Activated CD4-positive, alpha-beta T cell treated with anti-CD3 and anti-CD28 coated beads, Interleukin-2, amount 10 ng/mL, durations not matched to agents 7 days and 5 days (primary cell): ENCODE measurements at places on chromosomes 6 and 20.

DNA sequence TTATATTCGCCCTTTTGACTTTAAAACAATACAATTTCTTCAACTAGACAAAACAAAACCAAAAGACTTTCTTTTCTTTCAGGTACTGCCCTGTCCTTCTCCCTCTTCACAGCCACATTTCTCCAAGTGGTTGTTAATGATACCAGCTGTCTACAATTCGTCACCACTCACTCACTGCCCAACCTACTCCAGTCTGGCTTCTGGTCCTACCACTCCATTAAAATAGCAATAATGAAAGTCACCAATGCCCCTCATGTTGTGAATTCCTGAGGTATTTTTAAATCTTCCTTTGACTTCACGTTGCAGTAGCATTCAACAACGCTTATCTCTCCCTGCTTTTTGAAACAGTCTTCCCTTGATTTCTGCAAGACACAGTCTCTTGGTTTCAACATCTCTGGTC, 11.6 kb upstream of the MAN1A1 start:
- DNase-seq, result no peak
- peaks cover 10% of the 10 kb centered on the region for H3K4me1 ChIP-seq
- no peaks in the 10 kb centered on the region for H3K27me3 ChIP-seq
- H3K4me3 ChIP-seq, result no peak overlapping the region
- H3K27ac ChIP-seq, result no peak overlapping the region
- peaks cover 11% of the 10 kb centered on the region for H3K36me3 ChIP-seq

DNA sequence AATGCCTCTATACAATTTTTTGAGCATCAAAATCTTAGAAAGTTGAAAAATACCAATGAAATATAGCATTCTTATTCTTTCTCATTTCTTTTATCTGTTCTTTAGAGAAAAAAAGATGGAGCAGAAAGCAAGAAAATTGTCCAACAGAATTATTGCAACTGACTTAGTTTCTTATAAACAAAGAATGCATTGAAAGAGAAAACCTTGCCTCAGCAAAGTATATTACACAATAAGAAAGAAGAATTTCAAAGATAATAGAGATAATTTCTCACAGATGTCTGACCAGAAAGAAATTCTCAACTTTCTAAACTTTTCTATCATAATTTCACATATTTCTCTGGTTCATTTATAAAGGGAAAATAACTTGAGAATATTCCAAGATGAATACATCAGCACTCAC, 47.0 kb upstream of the PRND start:
- peaks cover 7% of the 10 kb centered on the region for H3K4me1 ChIP-seq
- peaks cover 20% of the 10 kb centered on the region for H3K27me3 ChIP-seq
- H3K4me3 ChIP-seq, result no peak overlapping the region

DNA sequence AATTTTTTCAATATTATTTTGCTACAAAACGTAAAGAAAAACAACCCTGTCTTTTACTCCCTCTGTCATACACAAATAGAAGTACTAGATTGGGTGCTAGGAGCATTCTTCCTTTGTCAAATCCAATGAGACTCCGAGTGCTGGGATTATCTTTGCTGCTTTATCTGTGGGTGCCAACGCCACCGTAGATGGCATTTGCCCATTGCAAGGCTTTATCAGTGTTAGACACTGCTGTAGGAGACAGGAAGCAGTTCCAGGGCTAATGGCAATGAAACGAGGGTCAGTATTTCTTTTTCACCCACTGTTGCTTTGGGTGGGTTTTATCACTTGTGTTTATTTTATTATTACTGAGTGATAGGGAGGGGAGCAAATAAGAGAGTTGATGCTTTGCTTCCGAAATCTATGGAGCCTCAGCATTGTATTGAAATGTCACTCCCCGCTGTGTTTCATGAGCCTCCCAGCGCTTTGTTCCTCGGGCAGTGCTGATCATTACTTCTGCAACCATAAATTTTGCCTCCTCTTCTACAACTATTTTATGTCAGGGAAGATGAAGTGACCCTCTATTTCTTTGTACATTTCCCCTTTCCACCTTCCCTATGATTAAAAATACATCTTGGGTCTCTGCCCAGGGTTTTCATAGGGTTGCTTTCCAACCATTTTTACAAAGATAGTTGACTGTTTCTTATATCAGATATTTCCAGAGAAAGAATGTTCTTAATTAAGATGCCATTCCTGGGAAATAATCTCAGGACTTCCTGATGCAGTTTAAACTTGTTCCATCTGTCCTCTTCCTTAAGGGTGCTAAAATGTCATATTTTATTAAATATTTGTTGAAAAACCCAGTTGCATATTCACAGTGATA, 86.7 kb upstream of the LAMP5 start:
- no peaks in the 10 kb centered on the region for H3K36me3 ChIP-seq
- H3K27me3 ChIP-seq, result no peaks in the 10 kb centered on the region
- no peak overlapping the region for H3K27ac ChIP-seq

DNA sequence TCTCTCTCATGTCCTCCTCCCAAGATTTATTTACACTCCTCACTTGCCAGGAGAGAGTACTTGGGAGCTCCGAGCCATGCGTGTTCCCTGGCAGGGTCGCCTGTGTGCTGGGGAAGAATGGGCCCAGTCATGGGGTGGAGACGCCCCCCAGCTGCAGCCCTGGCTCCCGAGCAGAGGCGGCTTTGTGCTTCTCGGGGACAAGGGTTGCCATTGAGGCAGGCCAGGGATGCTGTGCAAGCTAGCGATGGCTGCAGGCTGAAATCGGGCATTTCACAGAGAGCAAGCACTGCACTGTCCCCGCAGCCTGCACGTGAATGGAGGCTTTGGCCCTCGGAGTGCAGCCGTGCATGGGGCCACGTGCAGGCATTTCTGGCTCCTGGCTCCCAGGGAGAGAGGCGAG, 23.8 kb downstream of the PHACTR3 start:
- no peak overlapping the region for H3K4me3 ChIP-seq
- no peaks in the 10 kb centered on the region for H3K36me3 ChIP-seq
- no peaks in the 10 kb centered on the region for H3K27me3 ChIP-seq
- H3K4me1 ChIP-seq, result no peaks in the 10 kb centered on the region
- DNase-seq, result no peak
- H3K27ac ChIP-seq, result no peak overlapping the region

GRCh38 chr6:107495196-107495643, 5.3 kb downstream of the SOBP start:
- no peak overlapping the region for H3K4me3 ChIP-seq
- H3K4me1 ChIP-seq, result peaks cover 8% of the 10 kb centered on the region
- H3K27ac ChIP-seq, result no peak overlapping the region
- no peak for DNase-seq

- H3K4me1 ChIP-seq, result no peaks in the 10 kb centered on the region
- no peak overlapping the region for H3K4me3 ChIP-seq
- H3K36me3 ChIP-seq, result no peaks in the 10 kb centered on the region
- no peak for DNase-seq
- no peaks in the 10 kb centered on the region for H3K27me3 ChIP-seq
- no peak overlapping the region for H3K27ac ChIP-seq
These were observed 65.1 kb downstream of the SOD2 start for GRCh38 chr6:159627939-159628338.

DNA sequence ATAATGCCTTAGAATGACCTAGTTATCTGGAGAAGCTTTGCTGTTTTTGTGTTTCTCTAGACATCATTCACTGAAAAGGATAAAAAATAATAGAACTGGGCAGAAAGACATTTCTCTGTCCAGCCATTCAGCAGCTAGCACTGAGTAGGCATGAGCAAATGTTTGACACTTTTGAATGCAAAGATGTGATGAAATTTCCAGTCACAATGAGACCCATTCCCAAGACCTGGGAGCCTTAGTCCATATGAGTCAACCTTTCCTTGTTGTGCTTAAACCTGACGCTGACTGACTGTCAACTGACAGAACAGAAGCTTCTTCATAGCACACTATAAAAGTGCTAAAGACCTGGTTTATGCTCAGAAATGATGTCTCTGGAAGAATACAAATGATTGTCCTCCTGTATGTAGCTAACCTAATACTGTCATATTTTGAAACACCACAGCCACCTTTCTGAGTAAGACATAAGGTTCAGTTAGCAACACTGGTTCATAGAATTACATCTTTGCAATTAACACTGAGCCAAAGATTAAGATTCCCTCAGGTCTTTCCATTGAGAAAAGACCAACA, 17.1 kb downstream of the RALGAPA2 start:
- H3K27me3 ChIP-seq, result no peaks in the 10 kb centered on the region
- no peaks in the 10 kb centered on the region for H3K36me3 ChIP-seq
- H3K4me3 ChIP-seq, result no peak overlapping the region
- peaks cover 5% of the 10 kb centered on the region for H3K4me1 ChIP-seq
- DNase-seq, result no peak
- H3K27ac ChIP-seq, result no peak overlapping the region

DNA sequence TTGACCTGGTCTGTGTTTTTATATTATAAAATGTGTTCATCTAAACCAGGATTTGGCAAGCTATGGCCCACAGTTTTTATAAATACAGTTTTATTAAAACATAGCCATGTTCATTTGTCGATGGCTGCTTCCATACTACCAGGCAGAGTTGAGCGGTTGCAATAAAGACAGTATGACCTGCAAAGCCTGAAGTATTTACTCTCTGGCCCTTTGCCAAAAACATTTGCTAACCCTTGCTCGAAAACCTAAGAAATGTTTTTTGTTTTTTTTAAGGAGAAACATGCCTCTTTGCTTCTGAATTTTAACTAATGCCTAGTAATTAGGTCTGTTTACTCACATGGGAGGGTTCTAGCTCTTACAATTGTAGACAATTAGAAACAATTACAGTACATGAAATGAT, 67.4 kb upstream of the SMIM28 start:
- H3K4me1 ChIP-seq, result no peaks in the 10 kb centered on the region
- H3K27ac ChIP-seq, result no peak overlapping the region
- H3K36me3 ChIP-seq, result no peaks in the 10 kb centered on the region
- H3K27me3 ChIP-seq, result peaks cover 12% of the 10 kb centered on the region
- no peak overlapping the region for H3K4me3 ChIP-seq

DNA sequence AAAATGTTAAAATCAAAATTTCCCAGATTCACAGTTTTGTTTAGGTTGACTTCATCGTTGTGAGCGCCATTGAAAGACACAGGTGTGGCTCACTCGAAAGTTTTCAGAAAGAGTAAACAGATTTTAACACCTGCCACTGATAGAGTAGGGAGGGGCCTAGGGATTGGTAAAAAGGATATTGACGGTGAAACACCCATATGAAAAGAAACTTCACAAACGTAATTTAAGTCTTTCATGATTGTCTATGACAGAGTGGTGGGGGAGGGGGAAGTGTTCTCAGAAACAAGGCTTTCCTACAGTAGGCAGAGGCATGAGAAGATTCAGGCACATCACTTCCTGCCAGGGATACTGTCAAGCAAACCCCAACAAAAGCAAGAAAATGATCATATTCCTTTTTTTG, 101.4 kb downstream of the PERP start:
- no peak for DNase-seq
- H3K27ac ChIP-seq, result no peak overlapping the region
- H3K36me3 ChIP-seq, result no peaks in the 10 kb centered on the region
- no peak overlapping the region for H3K4me3 ChIP-seq
- peaks cover 12% of the 10 kb centered on the region for H3K4me1 ChIP-seq

DNA sequence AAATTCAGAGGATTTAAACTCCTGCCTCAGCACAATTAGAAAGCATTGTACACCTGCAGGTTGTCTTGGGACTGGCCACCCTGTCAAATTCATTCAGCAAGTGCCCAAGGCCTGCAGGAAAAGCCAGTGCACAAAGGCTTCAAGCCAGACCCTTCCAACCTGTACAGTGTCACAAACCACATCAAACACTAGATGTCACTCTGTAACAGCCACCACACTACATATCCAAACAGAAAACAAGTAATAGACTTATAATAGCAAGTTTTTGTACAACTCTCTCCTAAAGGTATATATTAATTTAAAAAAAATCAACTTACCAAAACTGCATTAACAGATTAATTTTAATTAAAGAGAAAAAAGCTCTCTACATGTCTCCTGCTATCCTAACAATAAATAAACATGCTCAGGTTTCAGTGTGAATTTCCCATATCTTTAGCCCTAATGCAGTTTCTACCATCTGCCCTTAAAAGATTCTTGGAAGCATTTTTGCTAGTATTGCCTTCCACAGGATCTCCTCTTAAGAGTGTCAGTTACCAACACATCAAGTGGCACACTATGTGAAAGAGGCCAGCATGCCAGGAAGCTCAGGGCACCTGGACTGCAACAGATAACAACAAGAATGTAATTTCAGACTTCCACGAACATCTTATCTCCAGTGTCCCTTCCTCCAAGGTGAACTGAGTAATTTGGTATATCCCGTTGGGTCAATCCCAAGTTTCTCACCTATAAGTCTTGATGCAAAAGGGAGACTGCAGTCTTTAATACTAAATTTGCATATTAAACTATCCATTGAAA, 47.5 kb downstream of the RALGAPA2 start:
- H3K4me3 ChIP-seq, result no peak overlapping the region
- peaks cover 22% of the 10 kb centered on the region for H3K4me1 ChIP-seq
- H3K27me3 ChIP-seq, result no peaks in the 10 kb centered on the region
- no peak overlapping the region for H3K27ac ChIP-seq
- H3K36me3 ChIP-seq, result peaks cover 4% of the 10 kb centered on the region
- peak; percentile 14 for DNase-seq

DNA sequence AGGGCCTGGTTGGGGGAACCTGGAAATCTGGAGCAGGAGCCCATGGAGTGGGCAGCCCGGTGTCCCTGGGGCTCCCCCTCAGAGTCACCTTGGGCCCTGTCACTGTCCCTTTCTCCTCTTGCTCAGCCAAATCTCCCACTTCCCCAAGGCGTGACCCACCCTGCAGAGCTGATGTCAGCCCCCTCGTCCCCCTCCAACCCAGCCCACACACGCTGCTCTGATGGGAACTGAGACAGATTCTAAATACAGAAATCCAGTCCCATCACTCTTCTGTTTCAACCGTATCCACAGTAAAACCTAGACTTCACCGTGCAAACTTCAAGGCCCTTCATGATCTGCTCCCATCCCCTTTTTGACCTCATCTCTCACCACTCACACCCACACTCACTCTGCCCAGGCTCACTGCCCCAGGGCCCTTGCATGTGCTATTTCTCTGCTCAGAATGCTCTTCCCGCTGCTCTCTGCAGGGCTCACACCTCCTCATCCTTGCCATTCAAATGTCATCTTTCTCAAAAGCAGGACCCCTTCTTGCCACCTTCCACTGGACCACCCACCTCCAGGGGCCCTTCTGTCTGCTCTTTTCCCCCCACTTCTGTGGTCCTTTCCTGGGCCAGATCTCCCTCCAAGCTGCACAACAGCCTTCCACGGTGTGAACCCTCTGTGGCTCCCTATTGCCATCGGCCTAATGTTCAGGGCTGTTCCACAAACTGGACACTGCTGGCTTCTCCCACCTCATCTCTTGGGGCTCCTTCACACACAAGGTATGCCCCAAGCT, 16.6 kb downstream of the TGM2 start:
- no peak overlapping the region for H3K4me3 ChIP-seq
- H3K27me3 ChIP-seq, result peaks cover 7% of the 10 kb centered on the region
- H3K27ac ChIP-seq, result no peak overlapping the region
- H3K4me1 ChIP-seq, result peaks cover 16% of the 10 kb centered on the region
- H3K36me3 ChIP-seq, result no peaks in the 10 kb centered on the region

- no peaks in the 10 kb centered on the region for H3K36me3 ChIP-seq
- H3K4me3 ChIP-seq, result no peak overlapping the region
- DNase-seq, result no peak
- H3K4me1 ChIP-seq, result no peaks in the 10 kb centered on the region
These were observed 40.9 kb upstream of the SMOC2 start for GRCh38 chr6:168400037-168400436.
